ENCODE measurements at places on chromosomes 6 and 20. TPM values are rescaled to one million over a fixed set of nuclear protein-coding genes. Genes with fewer than 3 reads are reported as not detected.

The ECT2L gene
- total RNA-seq: under 0.01 TPM

The PPP2R5D gene
- total RNA-seq: 23.7 TPM

The COX4I2 gene
- total RNA-seq: not detected

The CRIP3 gene
- total RNA-seq: not detected

The HDGFL1 gene
- not detected for total RNA-seq

The FOXA2 gene
- total RNA-seq: 4.8 TPM

The KCNK17 gene
- total RNA-seq: not detected

The VSTM2L gene
- total RNA-seq: 43.3 TPM

The GTSF1L gene
- not detected for total RNA-seq

The ZBTB46 gene
- total RNA-seq: 2.9 TPM

The MCHR2 gene
- total RNA-seq: not detected

The HLA-G gene
- 11.1 TPM for total RNA-seq

The FOXP4 gene
- 2.3 TPM for total RNA-seq

The BCAS1 gene
- total RNA-seq: not detected

The NOX3 gene
- total RNA-seq: not detected

The KCNK5 gene
- total RNA-seq: 0.21 TPM

Measured in tracheal epithelial cell (primary cell).